Activated CD4-positive, alpha-beta T cell treated with anti-CD3 and anti-CD28 coated beads, Interleukin-2, amount 10 ng/mL, durations not matched to agents 7 days and 5 days (primary cell): ENCODE measurements at places on chromosomes 1 and 21. TPM values are rescaled to one million over a fixed set of nuclear protein-coding genes. Genes with fewer than 3 reads are reported as not detected.

DNA sequence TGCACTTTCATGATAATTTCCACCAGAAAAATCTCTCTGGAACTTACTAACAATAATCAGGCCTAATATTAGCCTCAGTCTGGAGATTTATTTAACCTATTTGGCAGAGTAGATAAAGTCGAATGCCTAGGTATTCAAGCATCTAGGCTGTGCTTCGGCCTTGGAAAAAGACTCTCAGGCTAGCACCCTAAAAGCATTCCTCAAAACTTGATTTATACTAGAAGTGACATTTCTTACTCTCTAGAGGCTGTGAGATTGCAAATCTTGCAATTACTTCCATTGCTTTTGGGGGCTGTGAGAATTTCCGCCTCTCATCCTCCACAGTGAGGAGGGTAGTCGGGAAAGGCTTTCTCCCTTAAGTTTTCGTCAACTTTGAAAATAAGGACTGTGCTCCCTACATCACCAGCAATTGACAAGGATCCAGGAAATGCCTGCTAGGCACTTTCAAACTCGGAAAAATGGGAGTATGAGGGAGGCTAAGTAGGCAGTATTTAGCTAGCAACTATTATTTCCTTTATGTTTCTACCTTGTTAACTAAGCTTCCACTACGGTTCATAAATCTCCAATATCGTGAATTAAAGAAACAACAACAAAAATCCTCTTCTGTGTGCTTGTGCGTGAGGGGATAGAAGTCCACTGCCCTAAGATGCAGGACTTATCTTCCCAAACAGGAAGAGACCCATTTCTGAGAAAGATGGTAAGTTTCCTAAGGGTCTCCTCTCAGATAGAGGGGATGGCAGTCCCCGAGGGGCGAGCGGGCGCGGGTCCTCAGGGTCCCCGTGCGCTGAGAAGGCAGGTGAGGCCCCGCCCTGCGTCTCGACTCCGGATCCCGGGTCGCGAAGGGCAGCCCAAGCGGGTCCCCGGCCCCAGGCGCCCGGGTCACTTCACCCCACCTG lies 1.1 kb upstream of the LMO4 start:
- peaks cover 18% of the 10 kb centered on the region for H3K27me3 ChIP-seq
- peaks cover 32% of the 10 kb centered on the region for H3K4me1 ChIP-seq
- H3K36me3 ChIP-seq = peaks cover 11% of the 10 kb centered on the region
- peak overlapping the region; percentile 85 for H3K27ac ChIP-seq
- no peak for DNase-seq

Gene CD5L
- not detected for total RNA-seq

Gene FOXD3
- total RNA-seq = not detected

Gene SYT2
- total RNA-seq = not detected

GRCh38 chr1:198246337-198246736 lies 89.5 kb downstream of the NEK7 start:
- peaks cover 14% of the 10 kb centered on the region for H3K4me1 ChIP-seq
- no peaks in the 10 kb centered on the region for H3K27me3 ChIP-seq
- H3K27ac ChIP-seq = no peak overlapping the region
- no peak overlapping the region for H3K4me3 ChIP-seq

GRCh38 chr21:34835526-34835925 lies 166.7 kb downstream of the CLIC6 start:
- H3K4me1 ChIP-seq = peaks cover 47% of the 10 kb centered on the region
- peaks cover 68% of the 10 kb centered on the region for H3K36me3 ChIP-seq
- H3K4me3 ChIP-seq = no peak overlapping the region
- no peak for DNase-seq

Gene FAM20B
- total RNA-seq = 31.3 TPM

Gene SLAMF9
- total RNA-seq = not detected

DNA sequence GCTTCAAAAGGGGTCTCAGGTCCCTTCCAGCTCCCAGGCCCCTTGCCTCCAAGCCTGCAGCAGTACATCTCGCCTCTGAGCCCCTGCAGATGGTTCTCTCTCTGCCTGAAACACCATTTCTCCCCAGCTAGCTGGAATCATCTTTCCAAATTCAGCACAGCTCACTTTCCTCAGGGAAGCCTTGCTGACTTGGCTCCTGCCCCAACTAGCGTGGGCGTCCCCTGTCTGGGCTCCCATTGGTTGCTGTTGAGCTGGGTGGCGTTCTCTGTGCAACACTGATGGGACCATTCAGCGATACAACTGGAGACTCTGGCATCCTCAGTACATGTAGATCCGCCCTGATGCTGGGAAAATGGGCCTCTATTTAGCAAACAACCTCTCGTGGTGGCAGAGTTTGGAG lies 141.3 kb upstream of the IGSF21 start:
- H3K27me3 ChIP-seq = no peaks in the 10 kb centered on the region
- no peaks in the 10 kb centered on the region for H3K36me3 ChIP-seq
- H3K27ac ChIP-seq = no peak overlapping the region
- no peak for DNase-seq
- H3K4me1 ChIP-seq = no peaks in the 10 kb centered on the region

GRCh38 chr1:13583966-13584791 lies 547 bp downstream of the PDPN start:
- no peak overlapping the region for H3K27ac ChIP-seq
- no peak overlapping the region for H3K4me3 ChIP-seq
- peaks cover 60% of the 10 kb centered on the region for H3K27me3 ChIP-seq
- no peak for DNase-seq
- no peaks in the 10 kb centered on the region for H3K36me3 ChIP-seq

- H3K36me3 ChIP-seq = peaks cover 27% of the 10 kb centered on the region
- H3K27ac ChIP-seq = no peak overlapping the region
- DNase-seq = no peak
- no peaks in the 10 kb centered on the region for H3K27me3 ChIP-seq
- H3K4me1 ChIP-seq = no peaks in the 10 kb centered on the region
These were observed 54.1 kb downstream of the ECE1 start for GRCh38 chr1:21236178-21236577.

DNA sequence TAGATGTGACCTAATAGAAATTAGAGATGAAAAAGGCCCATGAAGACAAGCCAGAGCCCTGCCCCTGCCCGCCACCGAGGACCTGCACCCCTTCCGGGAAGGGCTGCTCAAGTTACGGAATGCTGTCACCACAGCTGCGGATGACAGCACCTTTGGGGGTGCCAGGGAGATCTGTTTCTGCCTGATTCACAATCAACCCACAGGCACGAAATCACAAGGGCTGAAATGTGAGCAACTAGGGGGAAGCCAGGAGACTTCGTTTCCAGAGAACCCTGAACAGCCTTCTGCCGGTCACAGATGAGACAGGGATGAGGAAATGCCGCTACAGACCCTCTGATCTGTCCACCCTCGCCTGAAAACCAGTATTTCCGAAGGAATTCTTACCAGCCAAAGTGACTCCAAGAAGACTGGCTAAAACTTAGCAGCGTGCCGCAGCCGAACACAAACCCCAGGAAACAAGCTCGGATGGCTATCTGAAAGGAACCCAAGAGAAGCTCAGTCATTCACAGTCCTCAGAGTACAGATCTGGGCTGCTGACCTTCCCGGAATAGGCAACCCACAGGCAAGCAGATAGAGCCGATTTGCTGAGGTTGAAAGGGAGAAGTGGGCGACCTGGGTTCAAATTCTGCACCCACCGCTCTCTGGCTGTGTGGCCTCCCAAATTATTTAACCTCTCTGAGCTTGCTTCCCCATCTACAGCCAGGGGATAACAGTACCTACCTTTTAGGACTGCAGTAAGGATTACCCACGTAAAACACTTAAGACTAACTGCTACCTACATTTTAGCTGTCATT lies 1.1 kb downstream of the ICMT start:
- peak overlapping the region; percentile 83 for H3K27ac ChIP-seq
- H3K27me3 ChIP-seq = peaks cover 10% of the 10 kb centered on the region
- H3K4me3 ChIP-seq = peak overlapping the region; percentile 91
- H3K36me3 ChIP-seq = peaks cover 18% of the 10 kb centered on the region
- H3K4me1 ChIP-seq = peaks cover 30% of the 10 kb centered on the region
- DNase-seq = no peak

DNA sequence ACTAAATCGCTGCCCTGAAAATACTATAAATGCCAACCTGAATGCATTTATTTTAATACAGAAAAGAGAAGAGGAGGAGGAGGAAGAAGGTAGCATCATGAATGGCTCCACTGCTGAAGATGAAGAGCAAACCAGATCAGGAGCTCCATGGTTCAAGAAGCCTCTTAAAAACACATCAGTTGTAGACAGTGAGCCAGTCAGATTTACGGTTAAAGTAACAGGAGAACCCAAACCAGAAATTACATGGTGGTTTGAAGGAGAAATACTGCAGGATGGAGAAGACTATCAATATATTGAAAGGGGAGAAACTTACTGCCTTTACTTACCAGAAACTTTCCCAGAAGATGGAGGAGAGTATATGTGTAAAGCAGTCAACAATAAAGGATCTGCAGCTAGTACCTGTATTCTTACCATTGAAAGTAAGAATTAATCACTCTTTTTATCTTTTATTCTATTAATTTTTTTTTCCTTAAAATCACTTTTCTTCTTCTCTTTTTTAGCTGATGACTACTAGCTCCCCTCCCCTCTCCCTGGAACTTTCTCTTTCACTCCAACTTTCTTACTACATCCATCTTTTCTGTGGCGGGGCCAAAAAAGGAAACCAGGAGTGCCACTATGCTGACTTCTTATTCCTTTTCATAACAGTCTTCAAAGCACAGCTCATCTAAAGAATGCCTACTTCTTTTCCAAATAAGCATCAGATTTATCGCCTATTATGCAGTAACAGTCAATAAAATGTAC lies 36.3 kb downstream of the FUBP1 start:
- H3K4me1 ChIP-seq = peaks cover 7% of the 10 kb centered on the region
- H3K27me3 ChIP-seq = no peaks in the 10 kb centered on the region
- no peak for DNase-seq
- no peak overlapping the region for H3K27ac ChIP-seq
- H3K36me3 ChIP-seq = peaks cover 52% of the 10 kb centered on the region
- no peak overlapping the region for H3K4me3 ChIP-seq

GRCh38 chr1:84141182-84142003 lies 2.7 kb upstream of the PRKACB start:
- no peak for DNase-seq
- no peaks in the 10 kb centered on the region for H3K36me3 ChIP-seq
- no peak overlapping the region for H3K27ac ChIP-seq
- no peaks in the 10 kb centered on the region for H3K27me3 ChIP-seq
- peaks cover 15% of the 10 kb centered on the region for H3K4me1 ChIP-seq
- H3K4me3 ChIP-seq = no peak overlapping the region

Gene PPIAL4G
- 1.1 TPM for total RNA-seq

DNA sequence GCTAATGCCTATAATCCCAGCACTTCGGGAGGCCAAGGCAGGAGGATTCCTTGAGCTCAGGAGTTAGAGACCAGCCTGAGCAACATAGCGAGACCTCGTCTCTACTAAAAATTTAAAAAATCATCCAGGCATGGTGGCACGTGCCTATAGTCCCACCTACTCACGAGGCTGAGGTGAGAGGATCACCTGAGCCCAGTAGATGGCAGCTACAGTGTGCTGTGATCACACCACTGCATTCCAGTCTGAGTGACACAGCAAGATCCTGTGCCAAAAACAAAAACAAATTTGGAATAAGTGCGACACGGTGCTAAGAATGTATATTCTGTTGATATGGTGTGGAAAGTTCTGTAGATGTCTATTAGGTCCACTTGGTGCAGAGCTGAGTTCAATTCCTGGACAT lies 15.1 kb downstream of the USP33 start:
- H3K4me3 ChIP-seq = no peak overlapping the region
- peaks cover 10% of the 10 kb centered on the region for H3K4me1 ChIP-seq
- H3K27me3 ChIP-seq = no peaks in the 10 kb centered on the region
- no peak overlapping the region for H3K27ac ChIP-seq
- DNase-seq = no peak

- peaks cover 25% of the 10 kb centered on the region for H3K4me1 ChIP-seq
- peaks cover 51% of the 10 kb centered on the region for H3K36me3 ChIP-seq
- DNase-seq = no peak
- no peak overlapping the region for H3K27ac ChIP-seq
These were observed 18.5 kb upstream of the GBP3 start for GRCh38 chr1:89041119-89041641.

GRCh38 chr1:245671966-245672767 lies 517.4 kb downstream of the KIF26B start:
- no peak overlapping the region for H3K27ac ChIP-seq
- no peak overlapping the region for H3K4me3 ChIP-seq
- H3K4me1 ChIP-seq = no peaks in the 10 kb centered on the region
- H3K36me3 ChIP-seq = no peaks in the 10 kb centered on the region

DNA sequence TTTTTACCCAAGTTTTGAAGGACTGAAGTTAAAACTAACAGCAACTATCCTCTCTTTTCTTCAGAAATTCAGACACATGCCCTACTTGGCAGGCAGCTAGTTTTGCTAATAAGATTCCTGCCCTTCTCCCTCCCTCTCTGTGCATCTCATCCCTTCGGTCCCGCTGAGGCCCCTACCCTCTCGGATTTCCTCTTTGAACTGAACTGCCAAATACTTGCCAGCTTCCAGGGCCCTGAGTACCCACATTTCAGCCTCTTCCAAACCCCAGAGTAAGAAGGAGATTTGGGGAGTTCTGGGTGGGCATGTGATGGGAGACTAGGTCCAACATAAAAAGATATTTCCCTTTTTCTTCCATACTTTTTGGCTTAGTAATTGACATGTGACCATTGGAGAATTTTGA lies 116.5 kb upstream of the JUN start:
- DNase-seq = no peak
- H3K27ac ChIP-seq = no peak overlapping the region
- H3K4me3 ChIP-seq = no peak overlapping the region
- H3K4me1 ChIP-seq = peaks cover 31% of the 10 kb centered on the region

Gene NTNG1
- not detected for total RNA-seq

GRCh38 chr1:24186993-24187790 lies at the start of gene IFNLR1:
TSS of gene IFNLR1 (minus strand) at chr1:24187289. CDS start at chr1:24187248, 41 bp downstream.
- peak within 1 kb of the TSS; percentile 84 for H3K27ac ChIP-seq
- peaks cover 9% of the 10 kb centered on the region for H3K36me3 ChIP-seq
- peak within 1 kb of the TSS; percentile 79 for H3K4me3 ChIP-seq
- H3K27me3 ChIP-seq = no peaks in the 10 kb centered on the region
- DNase-seq = peak; percentile 66
- peaks cover 55% of the 10 kb centered on the region for H3K4me1 ChIP-seq

Gene KLHDC8A
- total RNA-seq = not detected

GRCh38 chr1:73587080-73587479 lies 610.9 kb downstream of the LRRIQ3 start:
- H3K27me3 ChIP-seq = no peaks in the 10 kb centered on the region
- DNase-seq = no peak
- H3K4me1 ChIP-seq = no peaks in the 10 kb centered on the region
- H3K4me3 ChIP-seq = no peak overlapping the region
- no peaks in the 10 kb centered on the region for H3K36me3 ChIP-seq
- H3K27ac ChIP-seq = no peak overlapping the region

Gene F5
- 15.7 TPM for total RNA-seq

GRCh38 chr1:200028586-200029034 lies 1.1 kb downstream of the NR5A2 start:
- no peaks in the 10 kb centered on the region for H3K36me3 ChIP-seq
- no peak overlapping the region for H3K27ac ChIP-seq
- H3K4me3 ChIP-seq = peak overlapping the region; percentile 48
- DNase-seq = no peak
- H3K4me1 ChIP-seq = peaks cover 4% of the 10 kb centered on the region
- peaks cover 48% of the 10 kb centered on the region for H3K27me3 ChIP-seq

Gene NEXN
- 5.3 TPM for total RNA-seq

- H3K27me3 ChIP-seq = no peaks in the 10 kb centered on the region
- peaks cover 10% of the 10 kb centered on the region for H3K36me3 ChIP-seq
- H3K4me1 ChIP-seq = peaks cover 3% of the 10 kb centered on the region
- no peak overlapping the region for H3K4me3 ChIP-seq
- no peak for DNase-seq
- H3K27ac ChIP-seq = no peak overlapping the region
These were observed 79.3 kb downstream of the DENND1B start for GRCh38 chr1:197695961-197696360.
